ENCODE measurements at places on chromosomes 3 and 15. TPM values are rescaled to one million over a fixed set of nuclear protein-coding genes. Genes with fewer than 3 reads are reported as not detected.

Gene PLA2G4F
- total RNA-seq = 0.48 TPM

Gene STT3B
- total RNA-seq = 91.3 TPM

DNA sequence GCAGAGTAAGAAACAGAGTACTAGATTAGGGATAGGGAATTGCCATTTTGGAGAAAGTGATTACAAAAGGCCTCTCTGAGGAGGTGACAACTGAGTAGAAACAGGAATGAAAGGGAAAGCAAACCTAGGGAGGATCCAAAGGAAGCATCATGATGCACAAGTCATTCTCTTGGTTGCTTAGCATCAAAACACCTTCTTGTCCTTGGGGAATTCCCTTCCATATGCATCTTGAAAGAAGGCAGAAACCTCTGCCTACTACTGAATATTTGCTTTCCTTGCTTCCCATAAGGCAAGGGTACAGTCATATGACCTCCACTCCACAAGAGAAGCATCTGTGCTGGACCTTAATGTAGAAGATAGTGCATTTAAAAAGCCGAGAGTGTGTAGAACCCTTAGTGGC is 24.1 kb downstream of the GABPB1 start:
- no peak for DNase-seq

- no peak for DNase-seq
Observed at GRCh38 chr3:12328837-12329462, 40.1 kb downstream of the PPARG start.

DNA sequence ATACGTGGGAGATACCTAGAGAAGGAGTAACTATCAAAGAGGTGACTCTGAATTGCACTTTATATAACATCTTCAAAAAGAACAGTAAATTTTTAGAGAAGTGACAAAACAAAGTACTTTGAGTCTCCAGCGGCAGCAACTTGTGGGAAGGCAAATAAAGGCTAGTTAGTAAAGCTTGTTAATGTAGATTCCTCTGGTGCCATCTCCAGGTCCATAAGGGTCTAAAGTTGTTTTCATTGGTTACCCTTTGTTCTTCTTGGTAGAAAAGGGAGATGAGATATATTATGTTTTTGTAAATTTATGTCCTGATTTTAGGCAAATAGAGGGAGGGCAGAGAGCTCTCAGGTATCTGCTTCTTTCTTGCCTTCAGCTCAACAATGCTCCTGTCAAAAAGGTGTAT is 161.6 kb downstream of the MYRIP start:
- no peak for DNase-seq

GRCh38 chr15:29126208-29126536 is 143.4 kb downstream of the NSMCE3 start:
- no peak for DNase-seq

- DNase-seq = no peak
Observed at GRCh38 chr3:171525437-171525836, 65.2 kb upstream of the TNIK start.

DNA sequence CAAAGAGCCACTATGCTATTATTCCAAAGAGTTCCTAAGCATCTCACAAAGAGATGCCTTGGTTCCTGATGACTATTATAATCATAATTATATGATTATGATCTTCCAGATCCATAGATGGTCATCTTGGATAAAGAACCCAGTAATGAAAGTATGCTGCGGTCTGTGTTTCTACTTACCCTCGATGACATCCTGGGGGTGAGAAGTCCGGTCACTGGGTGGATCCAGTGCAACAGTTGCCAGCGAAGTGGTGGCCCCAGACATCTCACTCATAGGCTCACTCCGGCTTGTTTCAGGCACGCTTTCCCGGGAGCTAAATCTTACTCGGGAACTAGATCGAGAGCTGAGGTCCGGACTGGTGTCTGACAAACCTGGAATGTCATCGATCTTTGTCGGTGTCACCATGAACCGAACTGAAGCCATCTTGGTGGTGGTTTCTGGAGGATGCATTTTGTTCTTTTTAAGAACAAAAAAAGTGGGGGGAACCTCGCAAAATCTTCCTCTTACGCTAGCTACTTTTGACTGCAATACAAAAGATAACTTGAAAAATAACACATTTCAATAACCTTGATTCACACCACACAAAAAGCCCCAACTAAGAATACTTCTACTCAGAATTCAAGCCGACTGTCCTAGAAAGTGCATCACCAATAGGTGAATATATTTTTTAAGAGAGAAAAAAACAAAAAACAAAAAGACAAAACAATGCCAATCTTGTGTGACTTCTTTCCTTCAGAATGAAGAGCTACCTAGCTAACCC is 1.2 kb downstream of the SLC12A6 start:
- no peak for DNase-seq

DNA sequence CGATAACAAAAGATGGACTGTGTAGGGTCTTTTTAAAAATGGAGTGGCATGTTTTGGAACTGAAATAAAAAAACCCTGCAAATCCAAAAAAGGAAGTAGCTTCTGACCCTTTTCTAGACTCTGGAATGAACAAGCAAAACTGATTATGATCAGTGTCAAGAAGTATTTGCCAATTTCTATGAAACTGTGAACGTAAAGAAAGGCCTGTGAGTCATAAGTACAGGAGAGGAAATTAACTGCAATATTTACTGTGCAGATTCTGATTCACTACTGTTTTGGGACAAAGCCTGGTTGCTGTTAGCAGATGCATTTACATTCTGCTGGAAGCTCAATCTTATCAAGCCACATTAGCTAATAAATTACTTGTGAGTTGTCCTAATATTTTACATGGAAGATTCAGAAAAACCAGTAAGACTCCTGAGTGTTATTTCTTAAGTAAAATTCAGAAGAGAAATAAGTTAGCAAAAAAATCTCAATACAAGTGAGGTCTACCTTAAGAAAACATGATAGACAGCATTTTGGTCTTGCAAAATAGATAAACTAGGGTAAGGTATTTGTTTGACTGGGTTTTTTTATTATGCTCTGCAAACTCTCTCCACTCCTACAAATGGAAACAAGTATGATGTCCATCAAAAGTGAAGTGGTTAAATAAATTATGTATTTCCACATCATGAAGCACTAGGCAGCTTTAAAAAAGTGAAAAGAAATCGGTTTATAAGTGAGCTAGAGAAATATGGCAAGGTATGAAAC is 90.2 kb upstream of the LMOD3 start:
- DNase-seq = no peak

All from cardiac septum (tissue), 1 donor.